ENCODE measurements at places on chromosomes 16 and 17.

DNA sequence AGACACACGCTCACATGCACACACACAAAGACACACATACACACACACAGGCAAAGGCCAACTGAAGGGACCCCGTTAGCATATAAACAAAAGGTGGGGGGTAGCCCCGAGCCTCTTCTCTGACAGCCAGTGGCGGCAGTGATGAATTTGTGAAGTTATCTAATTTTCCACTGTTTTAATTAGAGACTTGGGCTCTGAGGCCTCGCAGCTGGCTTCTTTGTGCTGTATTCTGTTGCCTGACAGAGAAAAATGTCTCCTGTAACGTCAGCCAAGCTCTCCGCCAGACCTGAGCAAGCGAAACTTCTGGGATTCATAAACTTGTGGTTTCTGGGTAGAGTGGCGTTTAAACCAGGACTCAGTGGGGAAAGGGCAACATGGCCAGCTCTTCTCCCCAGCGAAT is 113.9 kb upstream of the FOXF1 start:
- no peak for DNase-seq

GRCh38 chr16:1933097-1933661 is 9.8 kb downstream of the MSRB1 start:
- DNase-seq = no peak

DNA sequence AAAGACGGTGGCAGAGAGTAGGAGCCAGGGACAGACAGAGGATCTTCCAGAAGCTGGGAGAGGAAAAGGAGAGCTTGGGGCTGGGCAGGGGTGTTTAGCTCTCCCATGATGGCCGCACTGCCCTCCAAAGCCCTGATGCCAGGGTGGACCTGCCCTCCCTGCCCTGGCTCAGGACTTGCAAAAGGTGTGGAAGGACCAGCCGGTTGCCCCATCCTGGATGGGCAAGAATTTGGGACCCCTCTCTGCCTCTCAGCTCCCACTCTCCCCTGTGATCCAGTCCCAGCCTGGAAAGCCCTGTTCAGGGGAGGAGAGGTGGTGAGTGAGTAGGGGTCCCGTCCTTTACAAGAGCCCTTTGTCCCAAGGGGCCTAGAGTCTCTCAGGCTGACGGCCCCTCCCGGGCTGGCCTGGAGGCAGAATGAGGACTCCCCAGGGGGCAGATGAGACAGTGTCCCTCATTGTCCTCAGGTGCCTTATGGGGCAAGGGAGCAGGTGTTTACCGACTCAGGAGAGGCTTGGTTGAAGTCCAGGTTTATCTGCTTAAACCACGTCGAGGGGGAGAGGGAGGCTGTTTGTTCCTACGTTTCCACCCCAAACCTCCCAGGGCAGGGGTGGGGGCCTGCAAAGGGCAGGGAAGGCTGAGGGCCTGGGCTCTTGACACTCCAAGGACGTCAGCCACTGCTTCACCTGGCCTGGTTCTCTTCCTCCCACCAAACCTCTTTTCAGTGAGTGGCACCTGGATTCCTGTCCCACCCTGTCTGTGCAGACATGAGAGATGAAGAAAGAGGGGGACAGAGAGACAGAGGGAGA is 19.3 kb upstream of the ITGA3 start:
- DNase-seq = no peak

- DNase-seq = no peak
These were observed 22.9 kb downstream of the IKZF3 start for GRCh38 chr17:39841134-39841683.

Data from CD4-positive, alpha-beta T cell treated with Interleukin-4 for 4 hours (primary cell).